Cortex of kidney (tissue), 1 donor: ENCODE measurements at places on chromosomes 4 and X.
A peak's percentile ranks its signal among the peaks of the same experiment; 100 is the strongest.

DNA sequence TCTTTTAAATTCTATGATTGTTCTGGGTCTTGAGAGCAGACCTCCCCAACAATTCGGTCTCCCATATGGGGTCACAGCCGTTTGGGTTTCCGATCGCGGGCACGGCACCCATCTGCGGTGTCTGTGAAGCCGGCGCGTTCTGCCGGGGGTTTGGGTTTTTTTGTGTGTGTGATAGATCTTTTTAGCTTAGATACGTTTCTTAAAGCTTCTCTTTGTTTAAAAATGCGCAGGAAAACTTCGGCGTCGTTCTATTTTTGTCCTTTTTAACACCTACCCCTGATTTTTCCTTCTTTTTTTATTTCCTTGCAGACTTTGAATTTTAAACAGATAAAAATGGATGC is 34.2 kb downstream of the TBC1D14 start:
- DNase-seq, result no peak

DNA sequence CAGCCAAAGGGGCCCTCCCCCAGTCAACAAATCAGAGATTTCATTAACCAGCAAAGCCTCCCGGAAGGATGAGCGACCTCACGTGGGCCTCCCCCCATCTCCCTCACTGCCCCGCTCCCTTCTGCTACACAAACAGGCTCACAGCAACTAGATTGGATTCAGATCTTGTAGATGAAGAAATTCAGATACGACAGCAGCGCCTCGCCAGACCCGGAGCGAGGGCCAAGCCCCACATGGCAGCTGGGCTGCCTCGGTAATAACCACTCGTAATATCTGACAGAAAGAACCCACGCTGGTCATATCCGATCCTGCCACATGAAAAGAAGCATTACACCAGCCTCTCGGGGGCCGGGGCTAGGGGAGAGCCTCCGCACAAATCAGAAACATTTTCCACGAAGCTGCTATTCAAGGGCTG is 581.3 kb downstream of the BCOR start:
- peak; percentile 1 for DNase-seq

DNA sequence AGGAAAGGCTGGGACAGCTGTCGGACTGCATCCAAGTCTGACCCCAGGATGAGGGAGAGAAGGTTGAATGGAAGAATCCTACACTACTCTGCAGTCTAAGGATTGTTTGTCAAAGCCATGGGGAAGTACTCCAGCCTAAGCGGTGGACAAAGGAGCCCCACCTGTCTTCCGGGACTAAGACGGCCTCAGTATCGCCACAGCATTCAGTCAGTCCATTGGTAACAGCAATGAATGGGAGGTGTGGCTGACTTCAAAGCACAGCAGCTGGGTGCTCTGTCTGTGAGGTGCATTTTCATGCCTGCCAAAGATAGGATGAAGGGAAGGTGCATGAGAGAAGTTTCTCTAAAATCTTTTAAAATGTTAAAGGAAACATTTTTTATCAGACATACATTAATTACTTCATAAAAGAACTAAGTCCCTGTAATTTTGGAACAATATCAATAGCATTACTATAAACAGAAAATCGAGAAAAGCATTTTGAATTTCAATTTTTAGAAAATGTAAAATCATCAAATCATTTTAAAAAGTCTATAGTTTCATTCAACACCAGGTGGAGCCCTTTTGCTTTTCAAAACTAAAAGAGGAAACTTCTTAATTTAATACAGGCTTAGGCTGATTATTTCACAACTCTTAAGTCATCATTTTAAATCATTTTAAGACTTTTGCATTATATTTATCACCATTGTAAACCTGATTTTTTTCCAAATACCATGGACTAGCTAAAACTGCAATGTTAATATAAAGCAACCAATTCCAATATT is 27.6 kb upstream of the INTU start:
- DNase-seq, result no peak

- no peak for DNase-seq
Observed at GRCh38 chr4:25233194-25233593, 639 bp upstream of the PI4K2B start.

DNA sequence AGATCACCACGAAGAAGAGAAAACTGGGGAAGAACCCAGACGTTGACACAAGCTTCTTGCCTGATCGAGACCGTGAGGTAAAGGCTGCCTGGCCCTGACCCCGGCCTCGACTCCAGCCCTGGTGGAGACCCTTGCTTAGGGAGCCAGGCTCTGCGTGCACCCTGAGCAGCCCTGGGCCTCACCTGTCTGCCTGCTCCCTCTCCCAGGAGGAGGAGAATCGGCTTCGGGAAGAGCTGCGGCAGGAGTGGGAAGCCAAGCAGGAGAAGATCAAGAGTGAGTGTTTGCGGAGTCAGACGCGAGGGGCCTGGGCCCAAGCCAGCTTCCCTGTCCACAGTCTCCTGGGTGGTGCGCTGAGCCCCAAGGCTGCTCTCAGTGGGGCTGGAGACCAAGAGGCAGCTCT is 4.5 kb downstream of the FAM50A start:
- no peak for DNase-seq

GRCh38 chrX:10045327-10046000 is 78.3 kb downstream of the CLDN34 start:
- peak; percentile 3 for DNase-seq

DNA sequence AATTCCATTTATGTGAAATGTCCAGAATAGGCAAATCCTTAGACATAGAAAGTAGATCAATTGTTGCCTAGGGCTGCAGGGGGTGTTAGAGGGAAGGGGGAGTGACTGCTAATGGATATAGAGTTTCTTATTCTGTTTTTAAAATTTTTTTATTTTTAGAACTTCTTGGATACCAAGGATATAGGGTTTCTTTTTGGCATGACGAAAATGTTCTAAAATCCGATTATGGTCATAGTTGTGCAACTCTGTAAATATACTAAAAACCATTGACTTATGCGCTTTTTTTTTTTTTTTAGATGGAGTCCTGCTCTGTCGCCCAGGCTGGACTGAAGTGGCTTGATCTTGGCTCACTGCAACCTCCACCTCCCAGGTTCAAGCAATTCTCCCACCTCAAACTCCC is 125.2 kb upstream of the USP9X start:
- no peak for DNase-seq
